ENCODE measurements at places on chromosomes 2 and 18.

- DNase-seq, result no peak
Measured at GRCh38 chr2:232966122-232966521, 46.9 kb downstream of the NGEF start.

DNA sequence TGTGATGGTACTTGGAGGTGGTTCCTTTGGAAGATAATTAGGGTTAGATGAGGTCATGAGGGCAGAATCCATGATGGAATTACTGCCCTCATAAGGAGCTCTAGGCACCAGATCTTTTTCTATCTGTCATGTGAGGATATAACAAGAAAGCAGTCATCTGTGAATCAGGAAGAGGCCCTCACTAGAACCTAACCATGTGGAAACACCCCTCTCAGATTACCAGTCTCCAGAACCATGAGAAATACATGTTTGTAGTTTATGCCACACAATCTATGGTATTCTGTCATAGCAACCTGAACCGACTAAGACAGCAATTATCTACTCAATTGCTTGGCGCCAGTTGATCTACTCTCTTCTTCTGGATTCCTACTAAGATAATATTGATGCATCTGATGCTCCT, 2.4 kb upstream of the SERPINB10 start:
- DNase-seq, result no peak

DNA sequence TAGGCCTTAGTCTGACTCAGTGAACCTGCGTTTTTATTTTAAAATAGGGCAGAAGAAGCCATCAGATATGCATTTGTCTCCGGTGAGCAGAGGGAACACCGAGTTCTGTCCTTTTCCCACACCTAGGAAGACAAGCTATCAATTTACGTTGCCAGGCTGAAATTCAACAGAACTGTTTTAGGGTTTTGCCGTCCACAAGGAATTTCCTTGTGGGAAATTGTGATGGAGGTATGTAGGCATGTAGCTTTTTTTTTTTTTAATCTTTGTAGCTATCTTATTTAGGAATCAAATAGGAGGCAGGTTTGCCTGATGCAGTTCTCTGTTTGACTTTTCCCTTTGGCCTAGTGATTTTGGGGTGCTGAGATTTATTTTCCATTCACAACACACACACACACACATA, 62.0 kb upstream of the ASAP2 start:
- DNase-seq, result no peak

- DNase-seq, result no peak
Measured at GRCh38 chr2:74921236-74921736, 37.2 kb upstream of the POLE4 start.

DNA sequence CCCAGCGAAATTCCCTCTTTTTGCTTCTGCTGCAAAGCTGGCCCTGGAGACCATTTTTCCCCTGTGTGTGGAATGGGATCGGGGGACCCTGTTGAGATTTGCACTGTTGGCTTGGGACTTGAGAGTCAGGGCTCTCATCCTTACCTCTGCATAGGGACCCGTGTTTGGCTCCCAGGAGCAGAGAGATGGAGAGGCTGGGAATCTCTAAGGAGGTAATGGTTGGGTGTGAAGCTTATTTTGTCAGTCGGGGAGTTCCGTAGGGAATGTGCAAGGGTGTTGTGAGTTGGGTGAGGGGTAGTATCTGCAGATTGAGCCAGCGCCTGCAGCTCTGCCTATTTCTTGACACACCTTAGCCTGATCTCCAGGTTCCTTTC, 4.5 kb downstream of the GATA6 start:
- no peak for DNase-seq

GRCh38 chr2:201816657-201817575, 10.6 kb downstream of the CDK15 start:
- no peak for DNase-seq

DNA sequence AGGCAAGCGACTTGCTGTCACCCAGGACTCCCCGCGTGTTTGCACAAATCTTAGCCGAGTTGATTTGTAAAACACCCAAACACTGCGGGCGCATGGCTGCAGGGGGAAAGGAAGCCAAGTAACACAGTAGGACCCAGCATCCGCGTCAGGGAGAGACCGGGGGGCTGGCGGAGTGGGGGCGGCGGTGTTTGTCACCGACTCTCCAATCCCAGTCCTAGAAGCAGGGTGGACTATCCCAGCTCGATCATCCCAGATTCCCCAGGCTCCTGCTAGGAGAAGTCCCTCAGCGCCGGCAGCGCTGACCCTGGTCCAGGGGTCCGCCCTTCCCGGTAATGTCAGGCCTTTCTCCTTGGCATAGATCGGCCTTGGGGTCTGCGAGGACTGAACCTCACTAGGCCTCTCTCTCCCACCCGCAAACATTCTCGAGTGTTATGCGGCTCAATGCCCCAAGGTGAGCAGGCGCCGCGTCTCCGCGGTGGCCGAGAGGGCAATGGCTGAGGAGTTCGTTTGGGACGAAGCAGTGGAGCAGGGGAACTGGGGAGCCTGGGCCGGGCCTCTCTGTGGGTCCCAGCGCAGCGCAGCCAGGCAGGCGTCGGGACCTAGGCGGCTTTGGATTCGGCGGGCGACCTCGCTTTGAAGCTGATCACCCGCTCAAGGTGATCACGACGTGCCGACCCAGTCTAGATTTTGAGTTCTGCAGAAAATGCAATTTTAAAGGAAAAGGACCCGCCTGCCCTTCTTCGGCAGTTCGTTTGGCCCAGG, 1.5 kb upstream of the GDF7 start:
- DNase-seq, result no peak

DNA sequence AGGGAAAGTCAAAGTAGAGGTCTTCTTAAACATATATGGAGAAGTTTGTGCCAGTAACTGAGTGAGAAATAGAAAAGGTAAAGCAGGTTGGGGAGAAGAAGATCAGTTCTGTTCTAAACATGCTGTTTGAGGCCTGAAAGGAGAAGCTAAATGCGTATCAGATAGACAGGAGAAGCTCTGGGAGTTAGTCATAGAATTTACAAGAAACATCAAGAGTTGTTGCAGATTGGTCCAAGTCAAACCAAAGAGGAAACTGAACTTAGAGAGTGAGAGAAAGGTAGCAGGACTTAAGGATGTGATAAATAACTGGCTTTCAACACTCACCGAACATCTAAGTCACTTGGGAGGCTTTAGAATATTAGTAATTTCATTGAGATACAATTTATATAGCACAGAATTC, 29.2 kb upstream of the CERS6 start:
- no peak for DNase-seq

- no peak for DNase-seq
Measured at GRCh38 chr2:218325566-218326160, 31.0 kb upstream of the CATIP start.

GRCh38 chr18:64134044-64134747, 14.7 kb downstream of the LINC00305 start:
- DNase-seq, result no peak

- DNase-seq, result no peak
Measured at GRCh38 chr18:79644666-79645057, 34.9 kb upstream of the CTDP1 start.

DNA sequence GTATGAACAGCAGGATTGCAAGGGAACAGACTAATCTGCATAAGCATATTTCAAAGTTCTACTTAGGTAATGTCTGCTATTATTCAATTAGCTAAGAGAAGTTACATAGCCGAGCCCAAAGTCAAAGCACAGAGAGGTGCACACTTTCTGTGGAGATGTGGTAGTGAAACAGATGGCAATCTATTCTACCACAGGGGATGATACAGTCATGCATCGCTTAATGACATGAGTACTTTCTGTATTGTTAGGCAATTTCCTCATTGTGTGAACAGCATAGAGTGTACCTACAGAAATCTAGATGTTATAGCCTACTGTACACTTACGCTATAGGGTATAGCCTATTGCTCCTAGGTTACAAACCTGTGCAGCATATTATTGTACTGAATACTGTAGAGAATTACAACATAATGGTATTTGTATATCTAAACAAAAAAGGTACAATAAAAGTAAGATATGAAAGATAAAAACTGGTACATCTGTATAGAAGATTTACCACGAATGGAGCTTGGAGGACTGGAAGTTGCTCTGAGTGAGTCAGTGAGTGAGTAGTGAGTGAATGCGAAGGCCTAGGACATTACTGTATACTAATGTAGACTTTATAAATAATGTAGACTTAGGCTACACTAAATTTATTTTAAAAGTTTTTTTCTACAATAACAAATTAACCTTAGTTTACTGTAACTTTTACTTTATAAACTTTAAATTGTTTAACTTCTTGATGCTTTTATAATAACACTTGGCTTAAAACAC, 197.6 kb downstream of the MBD5 start:
- DNase-seq, result no peak

DNA sequence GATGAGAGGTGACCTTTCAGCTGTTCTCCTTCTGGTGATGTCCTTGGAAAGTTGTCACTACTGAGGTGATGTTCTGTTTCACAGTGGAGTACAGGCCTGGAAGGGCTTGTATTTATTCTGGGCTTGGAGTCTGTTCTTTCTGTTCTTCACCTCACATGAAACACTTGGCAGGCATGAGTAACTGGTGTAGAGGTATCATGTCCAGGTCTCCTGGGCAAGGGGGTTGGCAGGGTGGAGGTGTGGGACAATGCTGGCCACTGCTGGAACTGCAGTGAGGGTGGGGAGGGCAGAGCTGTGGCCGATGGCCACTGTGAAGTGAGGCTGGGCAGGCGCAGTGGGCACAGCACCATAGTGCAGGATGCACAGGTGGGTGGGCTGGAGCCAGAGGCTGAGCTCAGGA, 35.4 kb downstream of the PLEKHB2 start:
- no peak for DNase-seq

DNA sequence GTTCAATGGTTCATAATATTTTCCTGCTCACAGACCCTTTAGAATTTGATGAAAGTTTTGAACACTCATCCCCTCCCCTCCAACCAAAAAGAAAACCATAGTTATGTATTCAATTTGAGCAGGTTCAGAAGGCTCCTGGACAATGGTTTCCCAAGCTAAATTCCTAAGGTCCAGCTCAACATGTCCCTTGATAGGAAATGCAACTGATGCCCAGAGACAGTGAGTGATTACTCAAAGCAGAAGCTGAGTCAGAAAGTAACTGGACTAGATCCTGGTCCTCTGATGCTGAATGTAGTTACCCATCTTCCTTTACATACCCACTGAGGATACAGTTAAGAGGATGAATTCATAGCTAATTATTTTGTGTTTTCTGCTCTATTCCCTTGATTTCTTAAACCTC, 218.9 kb upstream of the NCKAP5 start:
- DNase-seq, result no peak

DNA sequence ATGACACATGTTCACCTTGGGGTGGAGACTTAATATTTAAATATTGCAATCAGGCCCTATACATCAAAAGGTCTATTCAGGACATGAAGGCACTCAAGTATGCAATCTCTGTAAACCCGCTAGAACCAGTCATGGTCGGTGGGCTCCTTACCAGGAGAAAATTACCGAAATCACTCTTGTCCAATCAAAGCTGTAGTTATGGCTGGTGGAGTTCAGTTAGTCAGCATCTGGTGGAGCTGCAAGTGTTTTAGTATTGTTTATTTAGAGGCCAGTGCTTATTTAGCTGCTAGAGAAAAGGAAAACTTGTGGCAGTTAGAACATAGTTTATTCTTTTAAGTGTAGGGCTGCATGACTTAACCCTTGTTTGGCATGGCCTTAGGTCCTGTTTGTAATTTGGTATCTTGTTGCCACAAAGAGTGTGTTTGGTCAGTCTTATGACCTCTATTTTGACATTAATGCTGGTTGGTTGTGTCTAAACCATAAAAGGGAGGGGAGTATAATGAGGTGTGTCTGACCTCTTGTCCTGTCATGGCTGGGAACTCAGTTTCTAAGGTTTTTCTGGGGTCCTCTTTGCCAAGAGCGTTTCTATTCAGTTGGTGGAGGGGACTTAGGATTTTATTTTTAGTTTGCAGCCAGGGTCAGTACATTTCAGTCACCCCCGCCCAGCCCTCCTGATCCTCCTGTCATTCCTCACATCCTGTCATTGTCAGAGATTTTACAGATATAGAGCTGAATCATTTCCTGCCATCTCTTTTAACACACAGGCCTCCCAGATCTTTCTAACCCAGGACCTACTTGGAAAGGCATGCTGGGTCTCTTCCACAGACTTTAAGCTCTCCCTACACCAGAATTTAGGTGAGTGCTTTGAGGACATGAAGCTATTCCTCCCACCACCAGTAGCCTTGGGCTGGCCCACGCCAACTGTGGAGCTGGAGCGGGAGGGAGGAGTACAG, 108.1 kb downstream of the XRCC5 start:
- DNase-seq, result no peak

DNA sequence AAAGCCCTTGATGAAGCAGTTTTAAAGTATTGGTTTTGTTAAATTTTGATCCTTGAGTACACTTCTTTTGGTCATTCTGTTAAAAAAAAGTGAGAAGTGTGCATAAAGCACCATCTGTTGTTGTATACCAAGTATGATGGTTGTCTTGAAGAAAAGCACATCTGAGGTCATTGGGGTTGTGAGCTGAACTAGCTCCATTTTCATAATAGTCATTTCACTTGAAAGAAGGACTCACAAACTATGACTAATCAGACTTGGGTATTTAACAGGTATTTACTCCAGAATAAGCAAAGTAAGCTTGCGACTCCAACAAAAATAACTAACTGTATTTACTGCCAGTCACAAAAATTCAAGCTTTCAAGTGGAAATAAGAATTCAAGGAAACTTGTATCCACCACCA, 35.1 kb downstream of the CHN1 start:
- no peak for DNase-seq

- no peak for DNase-seq
Measured at GRCh38 chr18:5030636-5031035, 166.4 kb downstream of the AKAIN1 start.

DNA sequence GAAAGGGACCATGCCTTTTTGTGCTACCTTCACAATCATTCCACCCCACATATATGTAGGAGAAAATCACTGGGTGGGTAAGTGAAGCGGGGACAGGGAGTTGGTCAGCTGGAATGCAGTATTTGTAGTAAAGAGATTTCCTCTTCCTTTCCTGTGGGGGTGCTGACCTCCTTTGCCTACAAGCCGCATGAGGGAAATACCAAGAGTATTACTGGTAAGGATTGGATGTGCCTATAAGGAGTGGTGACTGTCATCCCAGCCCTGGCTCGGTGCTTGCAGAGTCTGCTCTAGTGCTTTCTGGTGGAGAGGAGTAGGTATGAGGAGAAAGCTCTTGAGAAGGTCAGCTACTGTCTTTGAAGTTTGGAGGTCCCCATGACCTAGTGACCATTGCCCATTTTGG, 324.6 kb downstream of the HRH4 start:
- no peak for DNase-seq

GRCh38 chr18:57444301-57444759, 9.2 kb downstream of the ONECUT2 start:
- DNase-seq, result no peak

DNA sequence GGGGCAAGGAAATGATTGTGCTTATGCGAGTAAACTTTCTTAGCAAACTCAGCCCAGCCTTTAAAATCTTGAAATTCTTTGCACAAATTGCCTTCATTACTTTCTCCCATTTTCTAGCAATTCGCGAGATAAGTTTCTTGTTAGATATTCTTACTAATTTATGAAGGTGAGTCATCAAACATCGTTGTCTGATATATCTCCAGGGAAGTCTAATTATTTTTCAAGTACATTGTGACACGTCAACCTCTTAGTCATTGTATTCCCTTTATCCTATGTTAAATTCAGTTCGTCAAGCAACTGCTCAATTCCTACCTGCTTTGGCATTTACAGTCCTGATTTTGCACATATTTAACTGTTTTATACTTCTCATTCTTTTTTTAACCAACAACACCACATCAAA, 854.5 kb upstream of the CRIM1 start:
- no peak for DNase-seq
